ENCODE measurements at places on chromosomes 1 and 21.

DNA sequence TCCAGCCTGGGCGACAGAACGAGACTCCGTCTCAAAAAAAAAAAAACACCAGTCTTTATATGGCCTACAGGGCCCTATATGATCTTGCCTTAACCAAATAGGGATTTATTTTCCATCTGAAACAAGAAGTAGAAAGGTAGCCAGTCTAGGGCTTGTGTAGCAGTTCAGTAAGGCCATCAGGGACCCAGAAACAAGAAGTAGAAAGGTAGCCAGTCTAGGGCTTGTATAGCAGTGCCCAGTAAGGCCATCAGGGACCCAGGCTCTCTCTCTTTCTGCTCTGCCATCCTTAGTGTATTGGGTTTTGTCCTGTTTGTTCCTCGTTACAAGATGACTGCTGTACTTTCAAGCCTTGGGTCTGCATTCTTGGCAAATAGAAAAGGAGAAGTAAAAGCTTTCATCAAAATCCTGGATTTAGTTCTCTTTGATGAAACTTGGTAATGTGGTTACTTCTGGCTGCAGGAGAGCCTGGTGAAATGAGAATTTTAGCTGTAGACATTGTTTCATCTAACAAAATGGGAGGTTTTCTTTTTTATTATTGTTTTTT is 46.1 kb downstream of the PKN2 start:
- no peak for DNase-seq

DNA sequence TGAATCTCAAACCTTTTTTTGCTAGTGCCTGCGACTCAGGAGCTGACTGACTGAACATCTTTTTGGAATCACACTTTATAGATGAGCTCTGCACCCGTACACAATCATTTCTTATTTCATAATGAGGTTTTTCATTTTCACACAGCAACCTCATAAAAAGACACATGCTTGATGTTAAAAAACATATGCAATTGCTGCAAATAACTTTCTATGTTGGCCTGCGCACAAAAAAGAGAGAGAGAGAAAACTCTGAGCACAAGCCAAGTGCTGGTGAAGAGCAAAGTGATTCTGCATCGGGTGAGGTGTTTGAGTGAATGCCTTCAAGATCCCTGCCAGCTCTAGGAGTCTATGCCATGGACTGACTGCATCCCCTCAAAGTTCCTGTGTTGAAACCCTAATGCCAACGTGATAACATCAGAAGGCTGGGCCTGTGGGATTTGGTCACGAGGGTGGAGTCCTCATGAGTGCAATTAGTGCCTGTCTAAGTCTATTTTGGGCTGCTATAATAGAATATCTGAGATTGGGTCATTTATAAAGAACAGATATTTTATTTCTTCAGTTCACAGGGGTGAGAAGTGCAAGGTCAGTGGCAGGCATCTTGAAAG is 36.6 kb downstream of the C1orf87 start:
- no peak for DNase-seq

GRCh38 chr1:200496937-200497336 is 87.1 kb upstream of the ZNF281 start:
- no peak for DNase-seq

DNA sequence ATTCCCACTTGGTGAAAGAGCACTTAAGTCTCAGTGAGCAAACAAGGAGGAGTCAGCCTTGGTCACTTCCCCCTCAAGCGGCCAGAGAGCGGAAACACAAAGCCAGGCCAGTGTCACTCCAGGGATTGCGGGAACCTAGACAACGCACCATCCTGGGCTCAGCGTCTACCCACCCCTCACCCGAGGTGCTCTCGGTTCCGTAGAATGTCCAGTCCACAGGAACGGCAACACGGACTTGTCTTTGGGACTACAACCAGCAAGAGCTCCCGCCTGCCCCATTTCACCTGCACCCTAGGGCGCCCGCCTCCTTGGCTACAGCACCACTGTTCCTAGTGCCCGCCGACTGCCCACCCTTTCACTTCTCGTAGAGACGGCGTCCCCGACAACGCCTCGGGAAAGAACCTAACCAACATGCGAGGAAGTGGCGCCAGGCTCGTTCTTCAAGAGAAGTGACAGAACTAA is 509 bp downstream of the GDAP2 start:
- peak; percentile 47 for DNase-seq

DNA sequence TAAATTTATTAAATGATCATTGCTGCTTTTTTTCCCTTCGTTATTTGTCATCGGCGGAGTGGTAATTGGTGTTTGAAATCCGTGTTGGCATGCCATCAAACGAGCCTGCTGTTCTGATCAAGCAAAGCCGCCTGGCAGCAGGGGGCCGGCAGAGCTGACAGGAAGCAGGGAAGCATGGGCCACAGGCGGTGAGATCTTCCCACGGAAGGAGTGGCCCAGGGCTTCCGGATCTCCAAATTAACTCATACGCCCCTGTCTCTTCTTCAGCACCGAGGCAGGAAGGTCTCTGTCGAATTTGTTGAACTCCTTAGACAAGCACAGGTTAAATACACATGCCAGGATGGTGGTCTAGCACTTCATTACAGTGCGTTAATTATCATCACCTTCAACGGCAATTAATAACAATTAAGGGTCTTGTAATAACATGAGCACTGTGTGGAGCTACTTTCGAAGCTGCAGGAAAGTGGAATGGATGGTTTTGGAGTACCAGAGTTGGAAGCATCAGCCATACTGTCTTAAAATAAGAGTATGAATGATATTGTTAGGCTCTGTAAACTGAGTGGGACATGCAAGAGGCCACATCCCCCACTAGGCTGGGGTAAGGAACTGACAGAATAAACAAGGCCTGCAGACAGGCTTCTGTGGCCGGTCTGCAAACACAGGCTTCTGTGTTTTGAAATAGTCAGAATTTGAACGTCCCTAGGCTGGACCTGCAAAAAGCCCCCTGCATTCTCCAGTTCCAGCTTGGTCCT is 199.4 kb upstream of the DAB1 start:
- no peak for DNase-seq

Measured in CD4-positive, alpha-beta T cell treated with Interleukin-15 for 1 hour (primary cell).